ENCODE measurements at places on chromosomes 3 and 15. TPM values are rescaled to one million over a fixed set of nuclear protein-coding genes. Genes with fewer than 3 reads are reported as not detected.

Gene GAP43
- total RNA-seq = 0.26 TPM

Gene IGSF11
- 3.0 TPM for total RNA-seq

DNA sequence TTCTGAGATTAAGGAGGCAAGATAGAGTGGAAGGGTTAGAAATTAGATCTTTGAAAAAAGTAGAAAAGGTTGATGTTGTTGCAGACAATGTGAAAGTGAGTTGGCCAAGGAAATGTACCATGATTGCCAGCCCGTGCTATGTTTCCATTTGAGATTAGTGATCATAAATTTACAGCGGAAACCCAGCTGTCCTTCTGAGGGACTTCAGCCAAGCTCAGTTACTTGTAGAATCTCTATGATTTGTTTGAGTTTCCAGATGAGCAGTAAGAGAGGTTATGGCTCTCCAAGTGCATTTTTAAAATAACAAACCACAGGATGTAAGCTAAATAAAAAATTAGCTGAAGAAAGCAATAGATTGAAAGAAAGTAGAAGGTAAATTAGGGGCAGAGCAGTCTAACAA, 54.2 kb upstream of the RBMS3 start:
- H3K4me3 ChIP-seq = no peak overlapping the region
- no peaks in the 10 kb centered on the region for H3K27me3 ChIP-seq
- H3K4me1 ChIP-seq = no peaks in the 10 kb centered on the region
- no peaks in the 10 kb centered on the region for H3K36me3 ChIP-seq
- no peak overlapping the region for H3K27ac ChIP-seq

Gene CCRL2
- total RNA-seq = 1.3 TPM

DNA sequence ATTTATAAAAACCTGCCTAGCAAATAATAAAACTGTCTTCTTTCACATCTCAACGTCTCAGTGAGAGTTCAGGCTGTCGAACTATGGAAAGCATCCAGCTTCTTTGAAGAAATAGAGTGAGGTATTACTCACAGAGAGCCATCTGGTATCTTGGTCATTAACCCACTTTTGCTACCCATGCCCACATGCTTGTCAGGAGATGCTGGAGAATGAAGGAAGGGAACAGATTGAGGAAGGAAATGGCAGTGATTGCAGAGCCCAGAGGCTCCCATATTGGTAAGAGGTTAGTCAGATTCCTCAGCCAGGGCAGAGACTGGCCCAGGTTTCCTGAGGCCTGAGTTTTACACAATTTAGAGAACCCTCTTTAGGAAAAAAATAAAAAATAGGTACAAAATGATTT, 119.1 kb downstream of the B3GALNT1 start:
- no peak overlapping the region for H3K27ac ChIP-seq
- no peaks in the 10 kb centered on the region for H3K36me3 ChIP-seq
- no peak overlapping the region for H3K4me3 ChIP-seq
- peaks cover 17% of the 10 kb centered on the region for H3K4me1 ChIP-seq
- H3K27me3 ChIP-seq = no peaks in the 10 kb centered on the region

DNA sequence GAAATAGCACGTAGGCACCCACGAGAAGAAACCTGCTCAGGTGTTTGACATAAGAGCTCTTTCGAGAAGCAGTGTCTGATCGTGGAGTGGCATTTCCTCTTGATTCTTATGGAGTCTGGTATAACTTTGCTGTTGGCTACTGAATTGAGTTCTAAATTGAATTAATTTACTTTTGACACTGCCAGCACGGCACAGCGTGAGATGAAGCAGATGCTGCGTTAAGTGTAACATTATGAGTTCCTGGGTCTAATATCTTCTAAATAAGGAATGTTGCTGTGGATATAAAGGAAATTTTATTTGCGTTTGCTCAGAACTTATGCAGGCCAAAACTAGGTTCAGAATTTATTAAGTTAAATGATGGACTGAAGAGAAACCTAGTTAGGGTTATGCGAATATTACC, 919.9 kb downstream of the TUSC7 start:
- H3K27ac ChIP-seq = no peak overlapping the region
- no peaks in the 10 kb centered on the region for H3K36me3 ChIP-seq
- H3K4me1 ChIP-seq = no peaks in the 10 kb centered on the region
- no peaks in the 10 kb centered on the region for H3K27me3 ChIP-seq
- no peak overlapping the region for H3K4me3 ChIP-seq
- no peak for DNase-seq

- no peaks in the 10 kb centered on the region for H3K4me1 ChIP-seq
- no peak overlapping the region for H3K27ac ChIP-seq
- H3K4me3 ChIP-seq = no peak overlapping the region
- no peak for DNase-seq
- no peaks in the 10 kb centered on the region for H3K27me3 ChIP-seq
- no peaks in the 10 kb centered on the region for H3K36me3 ChIP-seq
These were observed 75.0 kb downstream of the EDEM1 start for GRCh38 chr3:5262507-5262906.

- H3K36me3 ChIP-seq = peaks cover 2% of the 10 kb centered on the region
- DNase-seq = no peak
- no peaks in the 10 kb centered on the region for H3K27me3 ChIP-seq
- H3K27ac ChIP-seq = no peak overlapping the region
These were observed 33.6 kb downstream of the TPM1 start for GRCh38 chr15:63075984-63076713.

DNA sequence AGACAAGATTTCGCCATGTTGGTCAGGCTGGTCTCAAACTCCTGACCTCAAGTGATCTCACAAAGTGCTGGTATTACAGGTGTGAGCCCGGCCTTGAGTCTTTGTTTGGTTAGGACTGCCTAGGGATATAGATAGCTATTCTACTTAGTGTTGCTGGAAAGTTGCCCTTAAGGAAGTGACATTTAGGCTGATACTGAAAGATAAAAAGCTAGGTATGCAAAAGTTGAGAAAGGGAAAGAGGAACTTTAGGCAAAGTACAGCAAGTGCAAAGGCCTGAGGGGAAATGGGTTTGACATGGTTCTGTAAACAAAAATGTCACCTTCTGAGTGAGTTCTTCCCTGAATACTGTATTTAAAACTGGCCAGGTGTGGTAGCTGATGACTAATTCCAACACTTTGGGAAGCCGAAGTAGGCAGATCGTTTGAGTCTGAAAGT, 111.5 kb downstream of the ZNF609 start:
- no peak overlapping the region for H3K27ac ChIP-seq
- peaks cover 12% of the 10 kb centered on the region for H3K4me1 ChIP-seq
- H3K27me3 ChIP-seq = no peaks in the 10 kb centered on the region

Gene TF
- total RNA-seq = 0.26 TPM

- H3K4me3 ChIP-seq = no peak overlapping the region
- no peaks in the 10 kb centered on the region for H3K27me3 ChIP-seq
- H3K27ac ChIP-seq = no peak overlapping the region
- H3K4me1 ChIP-seq = no peaks in the 10 kb centered on the region
- DNase-seq = no peak
- no peaks in the 10 kb centered on the region for H3K36me3 ChIP-seq
These were observed 335.2 kb upstream of the CTDSPL start for GRCh38 chr3:37526511-37526910.

DNA sequence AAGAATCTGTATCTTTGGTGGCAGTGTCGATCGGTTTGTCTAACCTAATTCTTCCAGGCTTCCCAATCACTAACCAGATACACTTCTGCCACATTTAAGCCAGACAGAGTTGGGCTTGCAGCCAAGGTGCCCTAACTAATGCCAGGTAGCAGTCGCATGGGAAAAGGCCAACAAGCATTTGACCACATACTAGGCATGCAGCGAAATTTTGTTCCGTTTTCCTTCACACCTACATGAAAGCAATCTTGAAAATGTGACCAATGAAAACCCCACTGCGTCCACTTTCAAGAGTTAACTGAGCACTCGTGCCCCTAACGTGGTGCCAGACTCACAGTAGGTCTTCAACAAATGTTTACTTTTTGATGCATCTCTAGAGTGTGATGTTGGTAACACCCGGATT, 192.2 kb upstream of the TPM1 start:
- H3K36me3 ChIP-seq = no peaks in the 10 kb centered on the region
- H3K27me3 ChIP-seq = no peaks in the 10 kb centered on the region
- peaks cover 60% of the 10 kb centered on the region for H3K4me1 ChIP-seq
- no peak overlapping the region for H3K4me3 ChIP-seq

DNA sequence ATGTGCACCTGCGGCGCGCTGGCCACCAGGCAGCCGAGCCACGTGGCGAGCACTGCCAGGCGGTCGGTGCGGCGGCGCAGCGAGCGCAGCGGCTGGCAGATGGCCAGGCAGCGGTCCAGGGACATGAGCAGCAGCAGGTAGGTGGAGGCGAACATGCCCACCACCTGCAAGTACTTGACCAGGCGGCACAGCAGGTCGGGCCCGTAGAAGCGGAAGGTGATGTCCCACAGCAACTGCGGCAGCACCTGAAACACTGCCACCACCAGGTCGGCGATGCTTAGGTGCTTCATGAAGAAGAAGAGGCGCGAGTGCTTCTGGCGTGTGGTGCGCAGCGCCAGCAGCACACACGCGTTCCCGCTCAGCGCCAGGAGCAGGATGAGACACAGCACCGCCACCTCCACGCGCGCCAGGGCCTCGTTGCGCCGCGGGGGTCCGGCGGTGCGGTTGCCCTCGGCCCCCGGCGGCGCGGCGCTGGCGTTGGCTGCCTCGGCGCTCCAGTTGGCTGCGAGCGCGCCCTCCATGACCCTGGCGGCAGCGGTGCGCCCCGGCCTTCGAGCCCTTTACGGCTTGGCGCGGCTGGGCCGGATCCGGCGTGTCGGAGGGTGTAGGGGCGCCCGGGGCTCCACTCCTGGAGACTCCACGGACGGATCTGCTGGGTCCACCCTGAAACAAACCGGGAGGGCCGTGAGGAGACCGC, 1.6 kb downstream of the OXTR start:
- DNase-seq = peak; percentile 53
- peaks cover 26% of the 10 kb centered on the region for H3K4me1 ChIP-seq
- no peaks in the 10 kb centered on the region for H3K27me3 ChIP-seq
- no peaks in the 10 kb centered on the region for H3K36me3 ChIP-seq

Gene ADAMTSL3
- total RNA-seq = 10.2 TPM

DNA sequence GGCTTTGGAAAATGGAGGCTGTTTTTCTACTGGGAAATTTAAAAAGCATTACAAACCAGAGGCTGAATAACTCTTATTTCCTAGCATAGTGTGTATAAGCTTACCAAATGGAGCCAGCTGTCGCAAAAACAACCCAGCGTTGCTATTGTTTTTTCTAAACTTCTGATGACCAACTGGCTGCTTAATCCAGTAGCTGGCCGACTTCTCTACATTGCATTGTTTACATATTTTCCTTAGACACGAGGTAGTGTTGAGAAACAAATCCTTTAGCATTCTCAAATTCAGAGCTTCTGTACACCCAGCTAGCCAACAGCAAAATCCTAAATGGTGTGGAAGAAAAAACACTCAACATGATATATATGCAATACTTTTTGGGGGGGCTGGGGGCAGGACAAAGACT, 161.0 kb upstream of the ADAMTS9 start:
- H3K36me3 ChIP-seq = no peaks in the 10 kb centered on the region
- H3K27ac ChIP-seq = no peak overlapping the region
- H3K27me3 ChIP-seq = no peaks in the 10 kb centered on the region
- H3K4me3 ChIP-seq = no peak overlapping the region
- H3K4me1 ChIP-seq = no peaks in the 10 kb centered on the region
- no peak for DNase-seq

DNA sequence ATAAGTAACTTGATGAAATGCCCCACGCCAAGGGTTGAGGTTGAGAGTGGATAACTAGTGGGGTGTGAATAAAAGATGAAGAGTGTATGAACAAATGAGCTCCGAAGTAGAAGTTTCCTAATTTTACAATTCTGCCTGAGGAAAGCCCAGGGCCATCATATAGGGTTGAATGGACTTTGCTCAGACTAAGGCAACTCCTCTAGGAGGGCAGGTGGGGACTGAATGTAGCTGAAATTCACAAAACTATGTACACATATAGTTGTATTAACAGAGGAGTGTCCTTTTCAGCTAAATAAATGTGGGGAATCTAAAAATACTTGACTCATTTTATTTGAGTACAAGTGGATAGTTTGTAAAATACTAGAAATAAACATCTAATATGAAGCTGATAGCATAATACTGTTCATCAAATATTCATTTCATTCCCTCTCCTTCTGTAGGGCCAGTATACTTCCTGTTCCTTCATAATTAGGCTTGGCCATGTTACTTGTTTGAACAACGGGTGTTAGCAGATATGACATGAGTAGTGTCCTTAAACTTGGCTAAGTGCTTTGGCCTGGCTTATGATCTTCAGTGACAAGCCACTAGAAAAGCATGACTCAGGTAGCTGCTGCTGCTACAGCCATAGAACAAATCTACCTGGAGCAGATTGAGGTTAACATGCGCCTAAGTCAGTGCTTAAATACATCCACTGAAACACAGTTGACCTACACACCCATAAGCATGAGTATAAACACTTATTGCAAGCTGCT, 26.5 kb downstream of the PLSCR1 start:
- DNase-seq = peak; percentile 35
- peaks cover 26% of the 10 kb centered on the region for H3K4me1 ChIP-seq
- peak overlapping the region; percentile 71 for H3K27ac ChIP-seq
- no peaks in the 10 kb centered on the region for H3K27me3 ChIP-seq

DNA sequence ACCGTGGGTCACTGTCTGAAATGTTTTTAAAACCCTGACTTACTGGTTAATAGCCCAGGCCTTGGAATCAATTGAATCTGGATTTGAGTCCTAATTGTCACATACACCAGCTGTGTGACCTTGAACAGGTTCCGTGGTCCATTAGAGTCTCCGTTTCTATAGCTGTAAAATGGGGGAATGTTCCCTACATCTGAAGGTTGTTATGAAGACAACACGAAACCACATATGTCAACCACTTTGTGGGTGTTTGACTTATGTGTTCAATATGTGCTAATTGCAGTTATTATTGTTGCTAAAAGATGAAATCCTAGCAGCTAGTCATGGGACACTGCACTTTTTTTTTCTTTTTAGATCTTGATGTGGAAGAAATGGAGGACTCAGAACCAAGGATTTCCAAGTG, 35.3 kb downstream of the ZBTB38 start:
- H3K4me3 ChIP-seq = peak overlapping the region; percentile 57
- no peaks in the 10 kb centered on the region for H3K27me3 ChIP-seq
- no peak for DNase-seq
- peaks cover 73% of the 10 kb centered on the region for H3K4me1 ChIP-seq

Gene MGLL
- 14.8 TPM for total RNA-seq

Gene GPR171
- total RNA-seq = not detected

GRCh38 chr15:39631357-39631756, 50.5 kb downstream of the THBS1 start:
- no peaks in the 10 kb centered on the region for H3K27me3 ChIP-seq
- H3K4me3 ChIP-seq = no peak overlapping the region
- no peaks in the 10 kb centered on the region for H3K36me3 ChIP-seq
- DNase-seq = no peak
- peaks cover 15% of the 10 kb centered on the region for H3K4me1 ChIP-seq

Gene CLDN11
- 5.6 TPM for total RNA-seq

Gene NLGN1
- total RNA-seq = 0.52 TPM

DNA sequence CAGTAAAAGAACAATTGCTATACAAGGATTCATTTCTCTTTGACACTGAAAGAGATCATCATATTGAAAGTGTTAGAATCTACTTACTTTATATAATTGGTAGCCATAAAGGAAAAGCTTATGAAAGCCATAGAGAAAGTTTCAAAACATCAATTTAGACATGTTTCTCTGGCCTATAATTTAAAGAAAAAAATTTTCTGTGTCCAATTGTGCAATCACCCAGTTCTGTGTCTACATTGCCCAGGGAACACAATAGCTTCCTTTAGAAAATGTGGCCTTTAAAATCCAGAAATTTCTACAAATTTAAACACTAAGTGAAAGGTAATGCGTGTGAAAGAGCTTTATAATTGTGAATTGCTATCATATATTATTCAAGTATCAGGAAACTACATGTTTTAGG, 259.2 kb downstream of the GBE1 start:
- DNase-seq = no peak
- no peaks in the 10 kb centered on the region for H3K27me3 ChIP-seq
- H3K36me3 ChIP-seq = no peaks in the 10 kb centered on the region
- H3K27ac ChIP-seq = no peak overlapping the region
- no peak overlapping the region for H3K4me3 ChIP-seq

Data from body of pancreas (tissue), 4 donors.